ENCODE measurements at places on chromosomes 3 and 15.

GRCh38 chr3:172582712-172583111, 59.5 kb upstream of the TNFSF10 start:
- peaks cover 28% of the 10 kb centered on the region for H3K4me1 ChIP-seq
- H3K36me3 ChIP-seq: no peaks in the 10 kb centered on the region
- H3K27ac ChIP-seq: no peak overlapping the region

- H3K4me3 ChIP-seq: no peak overlapping the region
- no peaks in the 10 kb centered on the region for H3K27me3 ChIP-seq
- peaks cover 50% of the 10 kb centered on the region for H3K4me1 ChIP-seq
- H3K36me3 ChIP-seq: peaks cover 13% of the 10 kb centered on the region
- ATAC-seq: no peak
- no peak overlapping the region for H3K27ac ChIP-seq
These were observed 55.2 kb upstream of the IMPG2 start for GRCh38 chr3:101375586-101375985.

GRCh38 chr3:112965656-112966055, 9.2 kb downstream of the CD200R1 start:
- H3K27ac ChIP-seq: no peak overlapping the region
- H3K4me3 ChIP-seq: no peak overlapping the region
- no peaks in the 10 kb centered on the region for H3K27me3 ChIP-seq
- peaks cover 32% of the 10 kb centered on the region for H3K36me3 ChIP-seq
- ATAC-seq: no peak

DNA sequence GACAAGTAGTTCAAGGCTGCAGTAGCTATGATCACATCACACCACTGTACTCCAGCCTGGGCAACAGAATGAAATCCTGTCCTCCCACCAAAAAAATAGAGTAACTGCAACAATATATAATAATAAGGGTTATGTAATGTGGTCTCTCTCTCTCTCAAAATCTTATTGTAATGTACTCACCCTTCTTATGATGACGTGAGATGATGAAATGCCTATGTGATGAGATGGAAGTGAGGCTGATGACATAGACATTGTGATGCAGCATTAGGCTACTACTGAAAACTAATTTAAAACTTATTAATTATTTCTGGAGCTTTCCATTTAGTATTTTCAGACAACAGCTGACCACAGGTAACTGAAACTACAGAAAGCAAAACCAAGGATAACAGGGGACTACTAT, 27.4 kb downstream of the TASOR start:
- H3K4me3 ChIP-seq: no peak overlapping the region
- ATAC-seq: no peak
- H3K27ac ChIP-seq: no peak overlapping the region
- no peaks in the 10 kb centered on the region for H3K27me3 ChIP-seq

DNA sequence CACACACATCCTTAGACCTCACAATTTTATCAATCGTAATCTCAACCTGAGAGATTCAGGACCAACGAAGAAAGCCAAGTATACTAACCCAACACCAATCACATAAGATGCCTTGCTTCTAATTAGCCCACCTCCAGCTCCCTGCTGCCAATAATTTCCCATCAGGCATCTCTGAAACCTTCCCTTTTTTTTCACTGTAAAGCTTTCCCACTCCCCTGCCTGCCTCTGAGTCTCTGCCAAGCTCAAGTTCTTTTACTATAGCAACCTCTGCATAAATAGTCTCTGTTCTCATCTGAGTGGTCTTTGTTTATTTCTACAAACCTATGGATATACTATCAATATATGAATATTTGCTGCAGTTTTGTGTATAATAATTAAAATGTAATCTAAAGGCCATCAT, 86.5 kb downstream of the PIK3CB start:
- no peaks in the 10 kb centered on the region for H3K4me1 ChIP-seq
- H3K4me3 ChIP-seq: no peak overlapping the region
- H3K27ac ChIP-seq: no peak overlapping the region
- ATAC-seq: no peak

GRCh38 chr15:51114437-51115119, 19.9 kb upstream of the TNFAIP8L3 start:
- no peaks in the 10 kb centered on the region for H3K4me1 ChIP-seq
- no peak overlapping the region for H3K4me3 ChIP-seq
- H3K36me3 ChIP-seq: no peaks in the 10 kb centered on the region
- H3K27me3 ChIP-seq: peaks cover 41% of the 10 kb centered on the region

DNA sequence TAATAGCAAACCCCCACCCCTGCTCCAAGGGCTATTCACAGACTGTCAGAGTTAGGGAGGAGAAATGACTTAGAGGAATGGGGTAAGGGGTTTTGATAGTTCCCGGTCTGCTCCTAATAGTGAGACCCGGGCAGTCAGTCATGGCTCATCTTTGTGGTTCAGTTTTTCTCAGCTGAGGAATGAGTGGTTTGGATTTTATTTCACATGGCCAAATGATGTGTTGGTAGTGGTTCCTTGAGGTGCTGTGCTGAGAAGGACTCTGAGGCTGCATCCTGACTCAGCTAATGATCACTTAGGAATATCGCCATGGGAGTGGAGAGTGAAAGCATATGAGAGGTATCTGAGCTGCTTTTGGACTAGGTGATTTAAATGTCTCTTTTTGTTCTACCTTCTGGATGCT, 80.2 kb downstream of the LPP start:
- no peak overlapping the region for H3K27ac ChIP-seq
- H3K4me3 ChIP-seq: no peak overlapping the region
- no peak for ATAC-seq
- peaks cover 42% of the 10 kb centered on the region for H3K4me1 ChIP-seq
- peaks cover 26% of the 10 kb centered on the region for H3K36me3 ChIP-seq

DNA sequence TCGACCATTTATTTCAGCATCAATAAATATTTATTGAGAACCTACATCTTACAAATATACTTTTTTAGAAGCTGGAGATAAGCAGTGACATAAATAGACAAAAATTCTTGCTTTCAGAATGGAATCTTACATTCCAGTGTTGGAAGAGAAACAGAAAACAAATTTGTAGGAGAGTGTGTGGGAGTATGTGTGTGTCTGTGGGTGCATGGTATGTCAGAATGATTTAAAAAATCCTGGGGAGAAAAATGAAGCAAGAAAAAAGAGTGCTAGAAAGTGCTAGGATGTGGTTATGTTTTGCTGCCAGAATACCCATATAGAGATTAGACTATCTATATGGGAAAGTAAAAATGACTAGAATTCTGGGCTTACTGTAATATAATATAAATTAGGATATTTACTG, 561.7 kb upstream of the SGO1 start:
- no peaks in the 10 kb centered on the region for H3K36me3 ChIP-seq
- H3K27ac ChIP-seq: no peak overlapping the region
- H3K4me1 ChIP-seq: no peaks in the 10 kb centered on the region

DNA sequence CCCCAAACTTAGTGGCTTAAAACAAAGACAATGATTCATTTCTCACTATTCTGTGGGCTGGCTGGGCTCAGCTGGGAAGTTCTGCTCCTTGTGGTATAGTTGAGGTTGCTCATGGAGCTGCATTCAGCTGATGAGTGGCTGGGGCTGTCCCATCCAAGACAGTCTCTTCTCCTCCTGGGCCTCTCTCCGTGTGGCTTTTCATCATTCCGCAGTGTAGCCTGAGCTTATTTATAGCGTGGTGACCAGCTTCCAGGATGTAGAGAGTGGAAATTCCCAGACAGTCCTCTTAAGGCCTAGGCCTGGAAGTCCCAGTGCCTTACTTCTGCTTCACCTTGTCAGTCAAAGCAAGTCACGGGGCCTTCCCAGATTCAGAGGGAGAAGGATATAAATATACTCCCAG, 136.7 kb upstream of the DAZL start:
- no peaks in the 10 kb centered on the region for H3K36me3 ChIP-seq
- H3K4me1 ChIP-seq: no peaks in the 10 kb centered on the region
- H3K27ac ChIP-seq: no peak overlapping the region
- peaks cover 17% of the 10 kb centered on the region for H3K27me3 ChIP-seq
- ATAC-seq: no peak

- no peaks in the 10 kb centered on the region for H3K36me3 ChIP-seq
- no peak within 1 kb of the TSS for H3K4me3 ChIP-seq
- H3K27me3 ChIP-seq: peaks cover 73% of the 10 kb centered on the region
- no peak within 1 kb of the TSS for H3K27ac ChIP-seq
- peaks cover 6% of the 10 kb centered on the region for H3K4me1 ChIP-seq
- no peak for ATAC-seq
These were observed at the start of gene ACTC1 for GRCh38 chr15:34795267-34796081. TSS of gene ACTC1 (minus strand) at chr15:34795549. CDS start at chr15:34794808, 741 bp downstream.

GRCh38 chr3:119352034-119352609, 57.9 kb downstream of the ARHGAP31 start:
- H3K36me3 ChIP-seq: no peaks in the 10 kb centered on the region
- H3K27me3 ChIP-seq: no peaks in the 10 kb centered on the region
- peak overlapping the region; percentile 8 for H3K27ac ChIP-seq
- peaks cover 47% of the 10 kb centered on the region for H3K4me1 ChIP-seq
